ENCODE measurements at places on chromosomes 7 and 10.

DNA sequence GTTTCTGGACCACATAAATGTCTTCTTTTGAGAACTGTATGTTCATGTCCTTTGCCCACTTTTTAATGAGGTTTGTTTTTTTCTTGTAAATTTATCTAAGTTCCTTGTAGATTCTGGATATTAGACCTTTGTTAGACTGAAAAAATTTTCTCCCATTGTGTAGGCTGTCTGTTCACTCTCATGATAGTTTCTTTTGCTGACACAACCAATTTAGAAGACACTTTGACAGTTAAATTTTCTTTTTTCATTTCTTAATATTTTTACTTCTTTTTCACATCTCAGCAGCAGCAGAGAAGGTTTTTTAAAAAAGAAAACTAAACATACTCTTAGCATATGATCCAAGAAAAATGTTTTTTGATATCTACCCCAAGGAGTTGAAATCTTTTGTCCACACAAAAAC is 61.8 kb downstream of the RNF32 start:
- no peak for DNase-seq

GRCh38 chr7:84506151-84506550 is 311.6 kb upstream of the SEMA3A start:
- DNase-seq, result no peak

DNA sequence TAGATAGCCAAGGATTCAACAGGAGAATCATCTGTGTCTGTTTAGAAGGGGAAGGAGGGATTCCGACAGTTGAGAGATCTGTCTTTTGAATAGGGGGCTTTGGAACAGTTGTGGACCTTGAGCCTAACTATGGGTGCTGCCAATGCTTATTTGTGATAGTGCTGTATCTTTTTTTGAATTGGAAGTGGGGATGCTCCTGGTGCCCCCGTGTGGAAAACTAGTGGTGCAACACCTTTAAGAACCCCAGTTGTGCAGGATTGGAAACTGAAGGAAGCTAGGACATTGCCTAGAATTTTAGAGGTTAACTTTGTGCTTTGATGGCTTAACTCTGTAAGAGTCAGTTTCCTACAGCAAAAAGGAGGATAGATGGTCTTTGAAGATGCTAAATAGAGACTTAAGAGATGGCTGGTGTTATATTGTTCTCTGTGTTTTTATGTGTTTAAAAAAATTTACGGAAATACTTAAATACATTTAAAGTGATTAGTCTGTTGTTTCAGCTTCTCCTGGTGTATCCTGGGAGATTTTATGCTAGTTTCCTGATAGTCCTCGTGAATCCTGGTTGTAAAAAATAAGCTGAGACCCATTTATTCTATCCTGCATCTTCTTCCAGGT is 69.3 kb downstream of the AP3M1 start:
- peak; percentile 36 for DNase-seq

GRCh38 chr10:76033457-76034196 is 602.2 kb downstream of the LRMDA start:
- no peak for DNase-seq

DNA sequence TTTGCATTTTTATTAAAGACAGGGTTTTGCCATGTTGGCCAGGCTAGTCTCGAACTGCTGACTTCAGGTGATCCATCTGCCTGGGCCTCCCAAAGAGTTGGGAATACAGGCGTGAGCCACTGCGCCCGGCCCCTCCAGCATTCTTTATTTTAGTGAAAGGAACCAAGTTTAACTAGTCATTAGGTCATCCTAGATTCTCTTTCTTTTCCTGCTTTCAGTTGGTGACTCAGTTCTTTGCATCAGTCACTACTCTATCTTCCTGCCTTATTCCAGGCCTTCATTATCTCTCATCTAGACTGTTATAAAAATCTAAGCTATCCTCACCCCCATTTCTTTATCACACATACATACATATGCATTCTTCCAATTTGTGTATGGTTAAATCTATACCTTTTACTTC is 63.7 kb downstream of the PRSS58 start:
- DNase-seq, result no peak

DNA sequence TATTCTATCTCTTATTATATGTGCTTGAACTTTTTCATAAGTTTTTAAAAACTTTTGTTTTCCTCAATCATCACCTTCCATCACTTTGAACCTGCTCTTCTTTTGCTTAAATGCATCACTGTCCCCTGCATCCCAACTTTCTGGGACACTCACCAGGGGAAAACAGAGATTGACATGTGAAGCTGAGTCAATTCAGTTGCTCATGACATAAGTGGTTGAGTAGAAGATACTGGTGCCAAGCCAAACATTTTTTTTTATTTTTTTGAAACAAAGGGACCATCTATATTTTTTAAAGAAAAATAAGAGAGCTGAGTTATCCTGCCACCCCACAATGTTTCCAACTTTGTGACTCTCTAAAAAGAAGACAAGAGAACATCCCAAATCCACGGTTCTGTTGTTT is 61.8 kb upstream of the AHR start:
- no peak for DNase-seq

DNA sequence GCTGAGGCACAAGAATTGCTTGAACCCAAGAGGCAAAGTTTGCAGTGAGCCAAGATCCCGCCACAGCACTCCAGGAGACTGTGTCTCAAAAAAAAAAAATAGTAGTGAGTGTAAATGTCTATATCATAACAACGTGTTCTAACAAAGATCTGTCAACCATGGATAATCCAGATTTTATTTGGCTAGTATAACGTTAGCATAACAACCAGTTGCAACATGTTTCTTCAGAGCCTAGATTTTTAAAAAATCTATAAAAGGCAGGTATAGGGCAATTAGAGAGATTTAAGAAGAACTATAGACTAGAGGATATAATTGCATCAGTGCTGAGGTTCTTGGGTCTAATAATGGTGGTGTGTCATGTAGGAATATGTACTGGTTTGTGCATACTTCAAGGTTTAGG is 30.5 kb downstream of the DLG5 start:
- DNase-seq, result no peak

DNA sequence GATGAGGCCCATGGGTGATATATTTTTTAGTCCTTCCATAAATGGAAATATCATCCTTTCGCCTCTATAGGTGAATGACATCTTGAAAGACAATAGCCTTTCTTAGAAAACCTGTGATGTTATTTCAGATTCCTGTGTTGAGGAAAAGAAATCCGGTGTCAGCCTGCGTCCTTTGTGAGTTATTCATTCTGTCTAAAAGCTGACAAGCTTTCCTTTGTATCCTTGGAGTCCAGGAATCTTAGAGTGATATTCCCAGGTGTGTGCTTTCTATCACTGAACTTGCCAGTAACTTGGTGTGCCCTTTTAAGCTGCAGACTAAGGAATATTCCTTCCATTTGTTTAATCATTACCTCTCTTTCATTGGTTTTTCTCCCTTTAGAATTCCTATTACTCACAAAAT is 41.0 kb downstream of the EVX1 start:
- DNase-seq, result no peak

DNA sequence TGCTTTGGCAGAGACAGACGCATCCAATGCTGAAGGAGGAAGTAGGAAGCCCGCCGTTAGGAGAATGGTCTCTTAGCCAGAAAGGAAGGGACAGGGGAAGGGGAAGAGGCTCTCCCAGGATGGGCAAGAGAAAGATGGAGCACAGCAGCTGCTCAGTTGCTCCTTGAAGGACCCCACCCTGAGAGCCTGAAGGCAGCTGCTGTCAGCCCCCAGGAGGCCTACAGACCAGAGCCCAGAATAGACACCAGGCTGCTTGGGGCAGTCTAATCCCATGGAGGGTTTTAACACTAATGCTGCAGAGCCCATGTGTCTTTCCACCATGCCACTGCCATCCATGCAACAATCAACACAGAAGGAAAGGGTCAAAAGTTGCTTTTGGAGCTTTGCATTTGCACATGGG is 3.5 kb upstream of the C7orf33 start:
- DNase-seq, result no peak

DNA sequence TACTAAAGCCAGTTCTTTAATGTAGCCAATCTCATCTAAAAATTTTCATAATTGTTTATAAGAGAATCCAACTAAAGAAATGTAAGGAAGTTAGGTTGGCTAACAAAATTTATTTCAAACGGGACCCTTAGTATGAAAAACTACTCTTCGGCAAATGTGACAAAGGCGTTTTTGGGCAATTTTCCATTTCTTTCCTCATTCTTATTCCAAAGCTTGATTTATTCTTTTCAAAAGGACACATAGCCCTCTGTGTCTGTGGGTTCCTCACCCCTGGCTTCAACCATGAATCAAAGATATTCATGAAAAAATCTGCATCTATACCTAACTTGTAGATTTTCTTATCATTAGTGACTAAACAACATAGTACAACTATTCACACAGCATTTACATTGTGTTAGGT is 195.9 kb downstream of the ZMYND11 start:
- no peak for DNase-seq

Measured in RPMI8226 (cell line).